ENCODE measurements at places on chromosomes 3 and 15.

GRCh38 chr15:80904998-80905397 lies 84.6 kb downstream of the MESD start:
- no peak for DNase-seq

DNA sequence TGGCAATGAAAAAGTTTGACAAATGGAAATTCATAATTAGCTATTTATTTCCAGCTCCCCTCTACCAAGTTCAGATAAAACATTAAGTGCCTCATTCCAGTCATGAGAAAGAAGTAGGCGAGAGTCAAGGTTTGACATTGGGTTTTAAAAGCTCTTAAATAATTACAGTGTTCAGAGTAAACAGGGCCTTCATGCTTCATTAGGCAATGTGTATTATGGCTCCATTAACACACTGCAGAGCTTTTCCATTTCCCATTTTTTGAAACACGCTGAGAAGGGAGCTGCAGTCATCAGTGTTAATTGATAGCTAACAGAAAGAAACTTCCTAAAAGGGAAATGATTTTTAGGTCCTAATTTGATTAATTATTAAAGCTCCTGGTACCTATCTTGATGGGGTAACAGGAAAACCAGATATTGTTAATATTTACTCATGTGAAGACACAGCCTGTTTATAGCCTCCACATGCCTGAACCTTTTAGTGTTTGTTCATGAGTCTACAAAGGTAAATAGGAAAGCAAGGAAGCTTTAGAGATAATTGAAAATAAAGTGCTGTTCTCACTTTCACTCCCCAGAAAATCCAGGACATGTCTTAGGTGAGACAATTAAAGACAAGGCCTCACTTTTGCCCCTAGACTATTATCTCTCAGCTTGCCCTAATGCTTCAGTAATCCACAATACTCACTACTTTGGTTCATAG lies 28.7 kb downstream of the SST start:
- no peak for DNase-seq

- no peak for DNase-seq
Observed at GRCh38 chr15:70426096-70426821, 328.5 kb upstream of the TLE3 start.

DNA sequence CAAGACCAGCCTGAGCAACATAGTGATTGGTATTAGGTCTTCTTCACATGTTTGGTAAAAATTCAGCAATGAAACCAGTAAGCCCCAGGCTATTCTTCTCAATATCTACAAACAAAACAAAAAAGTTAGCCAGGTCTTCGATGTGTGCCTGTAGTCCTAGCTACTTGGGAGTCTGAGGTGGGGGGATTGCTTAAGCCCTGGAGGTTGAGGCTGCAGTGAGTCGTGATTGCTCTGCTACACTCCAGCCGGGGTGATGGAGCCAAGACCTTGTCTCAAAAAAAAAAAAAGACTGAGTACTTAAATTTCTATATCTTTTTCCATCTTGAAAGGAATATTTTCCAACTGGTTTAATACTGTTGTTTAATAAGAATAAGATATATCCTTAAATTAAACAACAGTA lies 106.8 kb downstream of the MBNL1 start:
- no peak for DNase-seq

DNA sequence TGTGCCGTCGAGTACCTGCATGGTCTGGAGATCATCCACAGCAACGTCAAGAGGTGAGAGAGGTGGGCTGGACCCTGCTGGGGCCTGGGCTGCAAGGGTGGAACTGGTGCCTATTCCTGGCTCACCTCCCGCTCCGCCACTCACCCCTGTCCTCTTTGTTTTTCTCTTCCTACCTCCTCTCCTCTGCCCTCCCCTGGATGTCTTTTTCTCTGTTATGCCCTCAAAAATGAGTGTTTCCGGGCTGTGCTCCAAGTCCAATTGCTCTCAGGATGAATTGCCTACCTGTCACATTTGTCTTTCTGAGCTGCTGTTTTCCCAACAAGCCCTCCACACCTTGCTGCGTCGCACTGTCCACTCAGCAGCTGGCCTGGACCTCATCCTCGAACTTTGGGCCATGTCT lies 28.5 kb upstream of the TATDN2 start:
- no peak for DNase-seq

GRCh38 chr3:130601442-130601971 lies 84.5 kb downstream of the COL6A6 start:
- DNase-seq = no peak

DNA sequence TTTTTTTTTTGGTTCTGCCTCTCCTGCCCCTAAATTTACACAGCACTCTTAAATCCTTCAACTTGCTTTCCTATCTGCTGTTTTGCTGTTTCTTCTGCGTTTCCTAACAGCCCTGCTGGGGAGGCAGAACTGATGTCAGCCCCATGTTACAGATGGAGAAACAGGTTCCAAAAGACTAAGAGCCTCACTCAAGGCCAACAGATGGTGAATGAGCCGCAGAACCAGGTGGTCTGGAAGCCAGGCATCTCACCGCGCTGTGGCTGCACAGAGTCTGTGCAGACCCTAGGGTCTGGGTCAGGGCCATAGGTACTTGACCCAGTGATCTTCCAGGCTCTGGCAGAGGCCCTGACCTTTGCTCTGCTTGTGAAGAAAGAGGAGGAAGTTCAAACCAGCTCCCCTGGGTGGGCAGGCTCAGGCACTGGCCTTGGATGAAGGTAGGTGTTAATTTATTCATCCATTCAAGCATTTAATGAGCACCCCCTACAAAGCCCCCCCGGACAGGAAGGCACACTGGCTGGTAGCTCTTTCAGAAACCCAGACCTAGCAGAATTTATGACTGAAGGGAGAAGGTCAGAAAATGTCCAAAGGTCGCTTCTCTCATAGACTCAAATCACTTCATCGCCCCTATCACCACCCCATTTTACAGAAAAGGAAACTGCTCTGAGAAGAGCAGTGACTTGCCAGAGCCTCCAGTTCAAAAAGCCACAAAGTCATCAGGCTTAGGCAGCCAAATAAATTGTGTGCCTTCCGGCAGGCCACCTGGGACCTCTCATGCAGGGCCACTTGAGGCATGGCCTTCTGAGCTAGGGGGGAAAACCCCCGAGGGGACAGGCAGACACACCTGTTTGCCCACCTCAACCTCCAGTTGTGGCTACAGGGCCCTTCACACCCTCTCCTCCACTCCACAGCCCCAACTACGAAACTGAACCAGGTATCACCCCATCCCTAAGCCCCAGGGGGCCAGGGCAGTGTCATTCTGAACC lies 2.7 kb downstream of the CHDH start:
- DNase-seq = no peak

GRCh38 chr3:101950985-101951733 lies 101.8 kb downstream of the NFKBIZ start:
- no peak for DNase-seq

DNA sequence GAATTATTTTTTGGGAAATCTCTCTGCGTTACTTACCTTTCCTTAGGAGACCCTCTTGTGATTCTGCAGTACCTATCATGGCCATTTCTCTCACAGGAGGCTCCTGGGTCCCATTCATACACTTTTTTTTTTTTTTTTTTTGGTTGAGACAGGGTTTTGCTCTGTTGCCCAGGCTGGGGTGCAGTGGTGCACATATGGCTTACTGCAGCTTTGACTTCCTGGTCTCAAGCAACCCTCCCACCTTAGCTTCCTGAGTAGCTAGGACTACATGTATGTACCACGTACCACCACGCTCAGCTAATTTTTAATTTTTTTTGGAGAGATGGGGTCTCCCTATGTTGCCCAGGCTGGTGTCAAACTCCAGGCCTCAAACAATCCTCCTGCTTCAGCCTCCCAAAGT lies 36.1 kb downstream of the TRAK1 start:
- no peak for DNase-seq

- no peak for DNase-seq
Observed at GRCh38 chr3:193764959-193765358, 172.0 kb downstream of the OPA1 start.

GRCh38 chr15:51322621-51323296 lies 15.6 kb downstream of the CYP19A1 start:
- no peak for DNase-seq

GRCh38 chr15:77033729-77034671 lies 36.9 kb downstream of the TSPAN3 start:
- no peak for DNase-seq

GRCh38 chr15:22863356-22863755 lies 24.9 kb downstream of the NIPA2 start:
- DNase-seq = no peak

- no peak for DNase-seq
Observed at GRCh38 chr3:177541541-177541940, 344.3 kb upstream of the TBL1XR1 start.

DNA sequence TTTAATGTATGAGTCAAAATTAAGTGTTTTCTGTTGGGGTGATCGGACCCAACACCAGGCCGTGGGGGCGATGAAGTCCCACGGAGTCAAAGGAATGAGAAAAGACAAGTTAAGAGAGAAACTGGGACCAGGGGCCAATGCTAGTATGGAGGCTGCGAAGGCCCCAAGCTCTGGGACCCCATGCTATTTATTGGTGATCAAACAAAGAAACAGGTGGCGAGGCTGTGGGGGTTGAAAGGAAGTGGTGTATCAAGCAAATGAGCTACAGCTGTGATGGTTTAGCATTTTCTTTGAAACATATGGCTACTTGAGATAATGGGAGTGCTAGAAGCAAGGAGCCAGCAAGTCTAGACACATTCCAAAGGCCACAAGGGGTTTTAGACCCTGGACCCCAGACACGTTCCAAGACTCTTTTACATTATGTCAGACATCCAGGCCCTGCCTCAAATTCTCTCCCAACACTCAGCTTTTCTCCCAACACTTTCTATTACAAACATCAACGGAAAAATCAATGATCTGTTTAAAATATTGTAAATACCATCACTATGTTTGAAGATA lies 56.0 kb upstream of the SNRPN start:
- DNase-seq = no peak

DNA sequence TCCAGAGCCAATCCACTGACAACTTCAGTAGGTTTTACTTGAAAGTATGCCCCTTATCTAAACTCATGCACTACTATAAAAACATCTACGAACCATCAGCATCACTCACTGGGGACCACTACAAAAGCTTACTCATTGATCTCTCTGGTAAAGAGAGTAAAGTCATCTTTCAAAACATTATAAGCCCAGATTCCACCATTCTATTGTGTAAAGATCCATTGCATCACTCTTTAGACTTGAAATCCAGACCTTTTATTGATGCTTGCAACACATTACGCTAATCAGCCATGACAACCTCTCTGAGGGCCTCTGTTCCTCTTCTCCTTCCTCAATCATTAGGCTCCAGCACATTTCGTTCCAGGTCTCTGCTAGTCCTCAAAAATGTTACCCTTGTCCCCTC lies 248.9 kb upstream of the WNT5A start:
- DNase-seq = no peak

DNA sequence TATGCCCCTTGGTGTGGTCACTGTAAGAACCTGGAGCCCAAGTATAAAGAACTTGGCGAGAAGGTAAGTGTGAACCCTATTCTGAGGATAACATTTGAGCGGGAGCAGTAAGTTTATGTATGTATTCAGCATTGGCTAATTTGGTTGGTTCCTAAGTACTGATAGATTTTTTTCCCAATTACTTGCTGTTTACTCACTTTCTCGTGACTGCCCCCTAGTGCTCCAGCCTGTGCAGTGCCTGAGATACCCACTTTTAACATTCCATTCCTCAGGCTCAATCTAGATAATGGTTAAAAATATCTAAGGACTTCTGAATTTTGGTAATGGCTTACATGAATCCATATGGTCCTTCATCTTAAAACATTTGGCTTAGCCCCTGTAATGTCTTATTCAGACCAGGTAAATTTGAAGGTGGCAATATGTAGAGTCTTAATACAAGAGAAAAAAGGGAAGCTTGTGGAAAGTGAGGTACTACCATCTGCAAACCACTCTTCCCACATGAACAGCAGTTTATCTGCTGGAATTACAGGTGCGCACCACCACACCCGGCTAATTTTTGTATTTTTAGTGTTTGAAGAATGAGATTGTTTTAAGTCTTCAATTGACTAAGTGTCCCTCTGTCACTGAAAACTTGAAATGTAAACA lies 7.1 kb downstream of the ELL3 start:
- peak; percentile 71 for DNase-seq

- no peak for DNase-seq
Observed at GRCh38 chr15:55737373-55737772, 5.6 kb downstream of the PRTG start.

DNA sequence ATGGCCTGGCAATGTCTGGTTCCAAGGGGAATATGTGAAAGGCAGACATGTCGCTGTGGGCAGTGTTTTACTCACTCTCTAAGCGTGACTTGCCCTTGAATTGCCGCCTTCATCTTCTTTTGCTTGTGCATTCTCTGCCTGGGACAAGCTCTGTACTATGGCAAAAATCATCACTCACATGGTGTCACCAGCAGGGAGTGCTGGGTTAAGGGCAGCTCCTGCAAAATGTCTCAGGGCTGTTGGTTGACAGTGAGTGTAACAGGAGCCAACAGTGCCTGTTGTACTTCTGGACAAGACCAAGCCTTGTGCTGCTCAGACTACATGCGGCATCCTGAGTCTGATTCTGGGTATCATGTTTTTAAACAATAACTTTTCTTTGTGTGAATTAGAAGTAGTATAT lies 45.3 kb upstream of the KY start:
- no peak for DNase-seq

DNA sequence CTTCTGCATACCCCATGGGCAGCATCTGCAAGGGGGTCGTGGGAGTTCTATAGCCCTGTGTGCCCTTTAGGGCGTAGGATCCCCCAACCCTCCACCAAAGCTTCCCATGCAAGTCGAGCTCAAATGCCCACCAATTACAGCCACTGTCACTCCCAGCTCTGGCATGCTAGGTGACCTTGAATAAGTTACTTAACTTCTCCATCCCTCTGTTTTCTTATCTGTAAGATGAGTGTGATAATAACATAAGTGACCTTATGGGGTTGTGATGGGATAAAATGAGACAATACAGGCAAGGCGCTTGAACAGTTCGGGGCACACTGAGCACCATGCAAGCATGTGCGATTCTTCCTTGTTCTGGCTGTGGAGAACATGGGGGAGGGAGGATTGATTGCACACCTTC lies 74.8 kb upstream of the POMGNT2 start:
- no peak for DNase-seq

- no peak for DNase-seq
Observed at GRCh38 chr3:71763426-71763825, 9.8 kb downstream of the GPR27 start.

DNA sequence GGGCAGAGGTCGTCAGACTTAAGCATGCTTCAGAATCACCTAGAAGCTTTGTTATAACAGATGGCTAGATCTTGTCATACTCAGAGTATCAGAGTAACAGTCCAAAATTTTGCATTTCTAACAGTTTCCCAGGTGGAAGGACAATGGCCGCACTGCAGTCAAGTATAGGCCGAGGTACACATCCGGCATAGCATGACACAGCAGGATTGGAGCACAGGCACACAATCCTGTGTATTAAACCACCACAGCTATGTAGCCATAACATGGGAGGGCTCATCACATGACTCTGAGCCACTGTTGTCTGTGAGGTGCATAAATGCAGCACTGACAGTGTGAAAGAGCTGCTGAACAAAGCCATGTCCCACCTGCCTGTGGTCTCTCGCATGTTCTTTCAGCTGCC lies 85.7 kb upstream of the RNF7 start:
- no peak for DNase-seq

GRCh38 chr3:147619921-147620560 lies 210.9 kb downstream of the ZIC1 start:
- no peak for DNase-seq

Measured in activated CD4-positive, alpha-beta T cell treated with anti-CD3 and anti-CD28 coated beads, Interleukin-2, amount 10 ng/mL, durations not matched to agents 7 days and 5 days (primary cell).